ENCODE measurements at places on chromosomes 7 and 10.
A peak's percentile ranks its signal among the peaks of the same experiment; 100 is the strongest.

GRCh38 chr7:78714356-78714755, 739.1 kb downstream of the MAGI2 start:
- no peak for DNase-seq

- DNase-seq = no peak
Measured at GRCh38 chr7:95632609-95633008, 36.3 kb upstream of the PDK4 start.

GRCh38 chr10:102068216-102068615, 3.1 kb downstream of the HPS6 start:
- DNase-seq = peak; percentile 66

- no peak for DNase-seq
Measured at GRCh38 chr7:18145160-18145559, 117.5 kb upstream of the PRPS1L1 start.

GRCh38 chr10:17527514-17528146, 73.2 kb upstream of the ST8SIA6 start:
- no peak for DNase-seq

Measured in NCI-H510A treated with DMSO at 0.1 percent for 48 hours (cell line).